ENCODE measurements at places on chromosomes 2 and 18. TPM values are rescaled to one million over a fixed set of nuclear protein-coding genes. Genes with fewer than 3 reads are reported as not detected.

DNA sequence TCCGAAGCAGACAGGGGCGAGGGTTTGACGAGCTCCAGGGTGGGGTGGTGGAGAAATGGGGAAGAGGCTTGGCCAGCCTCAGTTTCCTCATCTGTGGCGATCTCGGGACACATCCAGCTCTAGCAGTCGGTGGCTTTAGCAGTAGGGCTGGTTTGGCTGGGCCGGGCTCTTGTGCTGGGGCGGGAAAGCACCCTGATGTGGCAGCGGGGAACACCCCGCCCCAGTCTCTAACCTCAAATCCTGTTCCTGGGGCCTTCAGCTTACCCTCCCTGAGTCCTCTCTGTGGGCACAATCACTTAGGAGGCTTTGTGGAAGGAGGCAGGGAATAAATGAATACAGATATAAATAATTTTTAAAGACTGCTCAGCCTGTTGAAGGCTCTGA, 26.5 kb upstream of the MCFD2 start:
- DNase-seq = peak; percentile 62

DNA sequence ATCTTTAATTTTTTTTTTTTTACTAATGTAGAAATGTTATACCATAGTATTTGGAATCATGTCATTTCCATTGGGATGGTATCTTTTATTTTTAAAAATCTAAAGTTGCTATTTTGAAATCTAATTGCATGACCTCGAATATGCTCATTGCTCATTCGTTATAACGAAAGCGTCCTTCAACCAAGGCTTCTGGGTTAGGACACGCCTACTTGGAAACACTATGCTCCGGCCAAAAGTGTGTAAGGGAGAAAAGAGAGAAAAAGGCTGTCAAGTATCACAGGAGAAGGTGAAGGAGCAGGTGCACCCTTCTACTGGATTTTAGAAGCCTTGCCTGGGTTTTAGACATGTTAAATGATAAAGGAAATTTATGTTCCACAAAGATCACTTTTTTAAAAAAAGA, 465.9 kb upstream of the ID2 start:
- DNase-seq = no peak

DNA sequence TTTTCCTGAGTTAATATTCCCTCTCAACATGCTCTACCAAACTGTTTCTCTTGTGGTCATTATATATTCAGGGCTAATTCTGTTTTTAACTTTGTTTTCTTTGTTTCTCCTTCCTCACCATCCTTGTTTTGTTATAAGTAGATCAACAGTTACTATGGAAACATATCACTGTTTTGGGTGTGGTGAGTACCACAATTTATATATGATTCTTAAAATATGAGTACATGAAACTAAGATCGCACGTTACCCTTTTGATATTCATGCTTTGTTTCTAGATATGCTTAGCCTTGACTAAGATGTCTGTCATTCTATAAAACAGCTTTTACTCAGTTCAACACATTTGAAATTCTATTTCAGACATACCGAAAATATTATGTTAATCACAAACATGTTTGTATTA, 232.3 kb upstream of the ITGA4 start:
- no peak for DNase-seq

The DLX1 gene
- total RNA-seq = not detected

The LIMS4 gene
- 2.4 TPM for total RNA-seq

Data from Right ventricle myocardium superior (tissue), 1 donor.